Cerebellar nuclear complex (tissue), 1 donor: ENCODE measurements at places on chromosomes 16 and 17.

- DNase-seq = no peak
Observed at GRCh38 chr17:56119191-56119590, 34.1 kb upstream of the ANKFN1 start.

- DNase-seq = no peak
Observed at GRCh38 chr16:64865069-64865696, 256.7 kb downstream of the CDH11 start.

DNA sequence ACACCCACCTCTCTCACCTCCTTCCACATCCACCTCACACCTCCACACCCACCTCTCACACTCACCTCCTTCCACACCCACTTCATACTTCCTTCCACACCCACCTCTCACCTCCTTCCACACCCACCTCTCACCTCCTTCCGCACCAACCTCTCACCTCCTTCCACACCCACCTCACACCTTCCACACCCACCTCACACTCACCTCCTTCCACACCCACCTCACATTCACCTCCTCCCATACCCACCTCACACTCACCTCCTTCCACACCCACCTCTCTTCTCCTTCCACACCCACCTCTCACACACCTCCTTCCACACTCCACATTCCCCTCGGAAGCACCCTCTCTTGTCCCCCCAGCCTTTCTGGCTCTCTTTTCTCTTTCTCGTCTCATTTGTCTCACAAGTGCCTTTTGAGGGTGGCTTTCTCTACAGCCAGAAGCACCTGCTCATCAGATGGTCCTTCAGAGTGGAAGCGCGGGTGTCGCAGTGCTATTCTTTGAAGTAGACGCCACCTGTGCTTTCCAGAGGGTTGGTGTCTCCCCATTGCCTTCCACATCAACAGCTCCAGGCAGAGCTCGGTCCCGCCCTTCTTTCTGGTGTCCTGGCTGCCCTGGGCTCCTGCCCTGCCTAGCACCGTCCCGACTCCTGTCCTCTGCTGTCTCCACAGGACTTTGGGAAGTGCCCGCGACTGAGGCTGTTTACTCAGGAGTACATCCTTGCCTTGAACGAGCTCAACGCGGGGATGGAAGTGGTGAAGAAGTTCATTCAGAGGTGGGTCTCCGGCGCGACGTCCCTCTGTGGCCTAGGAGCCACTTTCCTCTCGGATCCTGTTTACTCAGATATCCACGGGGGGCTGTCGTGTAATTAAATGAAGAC lies 109.4 kb upstream of the PLCG2 start:
- no peak for DNase-seq

DNA sequence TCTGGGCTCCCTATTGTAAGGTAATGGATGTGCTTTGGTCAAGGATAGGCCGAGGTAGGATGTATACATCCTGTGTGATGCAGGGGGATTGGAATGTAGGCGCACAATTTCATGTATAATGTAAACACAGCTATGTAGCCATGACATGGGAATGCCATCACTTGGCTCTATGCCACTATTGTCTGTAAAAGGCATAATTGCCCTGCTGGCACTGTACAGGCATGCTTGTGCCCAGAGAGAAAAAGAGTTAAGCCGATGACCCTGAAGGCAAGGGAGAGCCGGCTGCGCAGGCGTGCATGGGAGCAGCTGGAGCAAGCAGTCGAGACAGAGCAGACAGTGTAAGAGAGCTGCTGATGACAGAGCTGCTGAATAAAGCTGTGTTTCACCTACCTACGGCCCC lies 212.5 kb upstream of the CPHXL start:
- DNase-seq = no peak

DNA sequence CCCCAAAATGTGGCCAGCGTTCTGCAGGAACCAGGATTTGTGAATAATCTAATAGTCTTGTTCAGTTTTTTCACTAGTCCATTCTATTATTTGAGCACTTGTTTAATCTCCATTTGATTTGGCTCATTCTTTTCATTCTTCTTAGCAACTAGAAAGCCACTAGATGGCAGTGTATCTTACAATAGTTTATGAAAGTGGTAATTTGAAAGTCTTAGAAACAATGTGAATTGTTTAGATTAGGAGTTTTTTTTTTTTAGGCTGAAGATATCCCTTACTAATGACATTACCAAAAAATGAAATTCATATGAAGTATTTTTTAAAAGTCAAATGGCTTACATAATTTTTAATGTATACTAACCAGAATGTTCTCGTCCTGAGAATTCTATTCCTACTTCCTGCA lies 6.7 kb downstream of the ERI2 start:
- no peak for DNase-seq

DNA sequence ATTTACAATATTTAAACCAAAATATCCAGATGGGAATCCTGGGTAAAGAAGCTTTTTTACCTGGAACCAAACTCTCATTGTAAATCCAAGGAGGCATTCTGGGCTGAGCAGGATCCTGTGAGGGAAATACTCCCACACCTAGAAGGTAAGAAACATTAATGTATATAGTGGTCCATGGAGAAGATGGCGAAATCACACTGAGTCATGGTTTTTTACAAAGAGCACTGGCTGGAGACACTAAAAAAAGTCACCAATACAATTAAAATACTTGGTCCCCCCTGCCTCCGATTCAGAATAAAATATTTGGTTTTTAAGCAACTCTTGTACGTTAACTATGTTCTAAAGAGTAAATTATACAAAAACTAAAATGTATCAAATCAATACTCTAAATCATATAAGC lies 32.9 kb downstream of the SYNRG start:
- DNase-seq = no peak

DNA sequence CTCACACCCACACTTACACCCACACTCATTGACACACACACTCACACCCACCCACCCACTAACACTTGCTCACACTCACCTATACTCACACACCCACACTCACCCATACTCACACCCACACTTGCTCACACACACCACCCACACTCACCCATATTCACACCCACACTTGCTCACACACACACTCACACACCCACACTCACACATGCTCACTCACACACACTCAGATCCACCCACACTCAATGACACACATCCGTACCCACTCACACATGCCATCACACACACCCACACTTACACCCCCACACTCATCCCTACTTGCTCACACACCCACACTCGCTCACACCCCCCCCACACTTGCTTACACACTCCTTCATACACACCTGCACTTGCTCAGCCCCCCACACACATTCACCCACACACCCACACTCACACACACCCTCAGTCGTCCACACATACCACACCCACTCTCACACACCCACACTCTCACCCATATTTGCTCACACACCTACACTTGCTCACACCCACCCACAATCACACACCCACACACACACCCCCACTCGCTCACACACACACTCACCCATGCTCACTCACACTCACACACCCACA lies 321.1 kb upstream of the N4BP1 start:
- no peak for DNase-seq

GRCh38 chr16:47431960-47432359 lies 28.9 kb downstream of the ITFG1 start:
- DNase-seq = no peak

DNA sequence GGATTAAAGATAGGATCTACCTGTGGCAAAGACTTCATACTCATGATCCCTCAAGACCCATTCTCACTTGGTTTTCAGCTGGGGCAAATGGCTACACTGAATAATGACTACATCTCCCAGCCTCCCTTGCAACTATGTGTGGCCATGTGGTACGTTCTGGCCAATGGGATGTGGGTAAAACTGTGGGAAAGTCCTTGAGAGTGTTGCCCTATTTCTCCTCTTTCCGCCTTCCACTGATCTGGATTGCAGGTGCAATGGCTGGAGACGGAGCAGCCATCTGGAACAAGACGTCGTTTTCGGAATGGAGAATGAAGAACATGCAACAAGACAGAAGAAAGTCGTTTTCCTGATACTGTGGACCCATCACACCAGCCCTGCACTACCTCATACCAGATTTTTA lies 48.5 kb downstream of the HAPSTR1 start:
- DNase-seq = no peak

DNA sequence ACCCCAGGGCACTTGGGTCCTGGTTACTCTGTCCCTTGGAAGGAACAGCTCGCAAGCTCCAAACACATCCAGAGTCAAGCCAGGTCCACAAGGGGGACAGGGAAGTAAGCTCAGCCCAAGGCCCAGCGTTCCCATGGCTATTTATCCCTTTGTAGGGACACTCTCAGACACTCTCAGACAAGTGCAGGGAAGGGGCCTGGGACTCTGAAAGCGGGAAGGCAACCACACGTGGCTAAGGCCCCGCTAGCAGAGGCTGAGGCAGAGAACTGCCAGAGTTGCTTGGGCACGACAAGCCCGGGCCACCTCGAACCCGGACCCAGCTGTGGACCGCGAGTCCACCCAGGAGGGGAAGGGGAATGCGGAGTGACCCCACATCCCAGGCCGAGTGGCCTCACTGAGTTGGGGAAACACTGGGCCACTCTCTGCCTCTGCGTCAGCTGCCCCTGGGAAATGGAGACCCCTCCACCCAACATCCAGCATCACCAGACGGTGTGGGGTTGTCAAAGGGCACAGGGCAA lies 10.2 kb downstream of the NPTX1 start:
- DNase-seq = no peak

- no peak for DNase-seq
Observed at GRCh38 chr16:3281222-3281820, 2.0 kb upstream of the ZNF263 start.

- DNase-seq = no peak
Observed at GRCh38 chr16:75188832-75189477, 18.0 kb downstream of the CTRB2 start.

DNA sequence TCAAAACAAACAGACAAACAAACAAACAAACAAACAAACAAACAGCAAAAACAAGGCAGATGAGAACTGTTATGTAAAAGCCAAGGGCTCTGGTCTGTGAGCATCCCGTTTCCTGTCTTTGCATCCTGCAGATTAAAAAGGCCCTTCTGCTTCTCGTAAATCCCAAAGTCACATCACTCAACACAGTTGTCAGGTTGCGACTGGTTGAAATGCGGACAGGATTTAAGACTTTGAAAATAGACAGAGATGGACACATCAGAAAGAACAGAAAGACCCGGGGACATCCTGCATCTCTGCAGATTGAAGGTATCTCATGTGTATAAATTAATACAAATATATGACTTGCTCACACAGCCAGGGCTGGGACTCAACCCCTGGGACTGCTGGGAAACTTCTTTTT lies 18.2 kb upstream of the TMC7 start:
- no peak for DNase-seq

GRCh38 chr17:13736916-13737315 lies 135.2 kb upstream of the HS3ST3A1 start:
- no peak for DNase-seq

DNA sequence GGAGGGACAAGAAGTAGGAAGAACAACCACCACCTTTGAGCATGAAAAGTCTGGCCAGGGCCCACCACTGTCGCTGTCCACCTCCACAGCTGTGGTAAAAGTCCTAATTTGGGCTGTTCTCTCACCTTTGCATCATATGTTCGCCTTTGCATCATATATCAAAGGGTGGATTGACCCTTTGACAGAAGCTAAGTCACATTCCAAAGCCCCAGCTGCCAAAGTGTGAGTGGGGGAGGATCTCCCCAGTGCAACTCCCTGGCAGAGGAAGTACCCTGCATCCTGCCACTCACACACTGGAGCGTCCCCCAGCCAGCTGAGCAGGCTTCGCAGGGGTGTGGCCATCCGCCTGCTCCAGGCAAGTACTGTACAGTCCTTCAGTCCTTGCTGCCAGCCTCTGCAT lies 12.7 kb upstream of the SPECC1 start:
- DNase-seq = no peak

GRCh38 chr17:332023-332422 lies 20.6 kb downstream of the RPH3AL start:
- no peak for DNase-seq

DNA sequence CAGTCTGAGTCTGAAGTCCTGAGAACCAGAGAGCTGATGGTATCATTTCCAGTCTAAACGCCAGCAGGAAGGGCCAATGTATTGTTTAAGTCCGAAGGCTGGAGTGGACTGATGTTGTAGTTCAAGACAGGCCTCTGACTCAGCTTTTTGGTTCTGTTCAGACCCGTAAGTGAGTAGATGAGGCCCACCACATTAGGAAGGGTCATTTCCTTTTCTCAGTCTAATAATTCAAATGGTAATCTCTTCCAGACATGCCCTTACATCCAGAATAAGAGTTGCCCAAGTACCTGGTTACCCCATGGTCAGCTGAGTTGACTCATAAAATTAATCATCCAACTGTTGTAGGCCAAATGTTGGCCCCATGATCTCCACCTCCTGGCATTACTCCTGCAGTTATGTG lies 442.6 kb upstream of the HSBP1 start:
- DNase-seq = no peak

DNA sequence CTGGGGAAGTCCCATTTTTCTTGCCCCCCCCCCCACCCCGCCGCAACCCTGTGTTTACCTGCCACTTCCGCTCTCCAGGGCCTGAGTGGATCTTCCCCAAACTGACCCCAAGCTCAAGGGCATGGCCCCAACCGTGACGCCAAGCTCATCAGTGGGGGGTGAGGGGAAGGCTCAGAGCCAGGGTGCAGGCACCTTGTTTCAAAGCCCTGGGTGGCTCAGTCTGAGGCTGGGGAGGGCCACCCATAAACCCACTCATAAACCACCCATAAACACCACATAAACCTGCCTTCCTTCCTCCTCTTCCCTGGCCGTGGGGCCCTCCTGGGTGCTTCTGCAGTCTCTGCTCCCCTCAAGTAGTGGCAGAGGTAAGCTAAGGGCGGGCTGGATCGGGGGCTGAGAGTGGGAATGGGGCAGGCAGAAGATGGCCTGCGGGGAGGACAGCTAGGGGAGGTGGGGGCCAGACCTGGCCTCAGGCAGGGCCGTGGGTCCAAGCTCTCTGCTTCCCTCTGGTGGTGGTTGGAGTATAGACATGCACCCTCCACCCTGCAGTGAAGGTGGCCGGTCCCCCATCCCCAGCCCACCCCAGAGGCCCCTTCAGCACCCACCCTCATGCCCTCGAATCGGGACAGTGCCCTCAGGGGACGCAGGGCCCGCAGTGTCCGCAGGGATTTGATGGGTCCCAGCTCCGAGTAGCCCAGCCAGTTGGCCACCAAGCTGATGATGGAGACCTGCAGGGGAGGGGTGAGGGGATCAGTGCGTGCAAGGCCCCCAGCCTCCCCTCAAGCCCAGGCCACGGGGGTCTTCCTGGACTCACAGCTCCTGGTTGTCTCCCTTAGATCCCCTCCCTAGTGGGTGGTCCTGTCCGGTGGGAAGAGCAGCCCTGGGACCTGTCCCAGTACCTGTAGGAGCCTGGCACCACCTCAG lies 14.6 kb upstream of the CD79B start:
- DNase-seq = no peak

DNA sequence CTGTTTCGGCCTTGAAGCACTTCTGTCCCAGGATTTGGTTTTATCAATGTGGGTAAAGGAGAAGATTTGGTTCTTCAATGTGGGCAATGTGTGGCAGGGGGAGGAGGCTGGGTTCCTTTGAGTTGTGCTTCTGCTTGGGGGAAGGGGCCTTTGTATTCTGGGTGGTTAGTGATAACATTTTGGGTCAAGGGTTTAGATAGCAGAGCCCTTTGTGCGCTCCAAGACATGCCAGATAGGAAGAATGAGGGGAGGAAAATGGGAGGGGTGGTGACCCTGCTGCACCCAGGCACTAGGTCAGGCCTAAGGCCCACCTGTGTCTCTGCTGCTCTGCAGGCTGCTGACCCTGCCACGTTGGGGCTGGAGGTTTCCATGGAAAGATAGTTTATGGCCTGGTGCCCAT lies 40.0 kb upstream of the CDC42EP4 start:
- DNase-seq = no peak

GRCh38 chr16:35570946-35571345 lies 2111.5 kb downstream of the TP53TG3F start:
- DNase-seq = no peak
